ENCODE measurements at places on chromosomes 16 and 17. TPM values are rescaled to one million over a fixed set of nuclear protein-coding genes. Genes with fewer than 3 reads are reported as not detected.
A peak's percentile ranks its signal among the peaks of the same experiment; 100 is the strongest.

Gene NETO2
- 15.7 TPM for total RNA-seq

Gene CD79B
- not detected for total RNA-seq

GRCh38 chr17:77779711-77780539 is 178.6 kb upstream of the TNRC6C start:
- no peak for DNase-seq
- H3K27me3 ChIP-seq, result peaks cover 5% of the 10 kb centered on the region
- peak overlapping the region; percentile 28 for H3K27ac ChIP-seq
- H3K36me3 ChIP-seq, result no peaks in the 10 kb centered on the region
- no peak overlapping the region for H3K4me3 ChIP-seq

DNA sequence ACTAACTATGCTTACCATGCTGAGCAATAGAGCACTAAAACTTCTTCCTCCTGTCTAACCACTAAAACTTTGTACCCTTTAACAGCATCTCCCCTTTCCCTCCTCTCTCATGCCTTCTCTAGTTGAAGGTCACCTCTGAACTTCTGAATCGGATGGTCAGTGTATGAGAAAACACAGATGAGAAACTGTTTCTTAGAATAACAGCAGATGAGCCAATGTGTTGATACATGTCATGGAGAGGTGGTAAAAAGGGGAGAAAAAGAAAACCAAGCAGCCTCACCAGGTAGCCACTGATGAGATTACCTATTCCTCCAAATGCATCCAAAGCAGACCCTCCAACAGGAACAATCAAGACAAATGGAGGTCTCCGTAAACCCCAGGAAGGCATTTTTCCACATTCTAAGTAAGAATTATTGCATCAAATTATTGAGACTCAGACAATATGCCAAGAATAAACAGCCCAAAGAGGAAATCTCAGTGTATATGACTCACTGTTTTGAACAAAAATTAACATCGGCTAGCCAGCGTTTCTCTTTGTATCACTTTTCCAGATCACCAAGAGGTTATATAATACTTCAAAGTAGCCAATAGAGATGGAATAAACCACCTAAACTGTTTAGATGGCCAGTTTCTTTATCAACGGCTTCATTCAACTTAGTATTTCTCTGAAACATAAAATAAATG is 793.3 kb upstream of the SOX9 start:
- H3K27me3 ChIP-seq, result no peaks in the 10 kb centered on the region
- no peak for DNase-seq
- no peaks in the 10 kb centered on the region for H3K36me3 ChIP-seq
- no peak overlapping the region for H3K27ac ChIP-seq
- peaks cover 5% of the 10 kb centered on the region for H3K4me1 ChIP-seq
